NCI-H82 (cell line): ENCODE measurements at places on chromosomes 6 and 20.
A peak's percentile ranks its signal among the peaks of the same experiment; 100 is the strongest.

- DNase-seq: no peak
Measured at GRCh38 chr20:48040491-48040890, 255.2 kb upstream of the SULF2 start.

DNA sequence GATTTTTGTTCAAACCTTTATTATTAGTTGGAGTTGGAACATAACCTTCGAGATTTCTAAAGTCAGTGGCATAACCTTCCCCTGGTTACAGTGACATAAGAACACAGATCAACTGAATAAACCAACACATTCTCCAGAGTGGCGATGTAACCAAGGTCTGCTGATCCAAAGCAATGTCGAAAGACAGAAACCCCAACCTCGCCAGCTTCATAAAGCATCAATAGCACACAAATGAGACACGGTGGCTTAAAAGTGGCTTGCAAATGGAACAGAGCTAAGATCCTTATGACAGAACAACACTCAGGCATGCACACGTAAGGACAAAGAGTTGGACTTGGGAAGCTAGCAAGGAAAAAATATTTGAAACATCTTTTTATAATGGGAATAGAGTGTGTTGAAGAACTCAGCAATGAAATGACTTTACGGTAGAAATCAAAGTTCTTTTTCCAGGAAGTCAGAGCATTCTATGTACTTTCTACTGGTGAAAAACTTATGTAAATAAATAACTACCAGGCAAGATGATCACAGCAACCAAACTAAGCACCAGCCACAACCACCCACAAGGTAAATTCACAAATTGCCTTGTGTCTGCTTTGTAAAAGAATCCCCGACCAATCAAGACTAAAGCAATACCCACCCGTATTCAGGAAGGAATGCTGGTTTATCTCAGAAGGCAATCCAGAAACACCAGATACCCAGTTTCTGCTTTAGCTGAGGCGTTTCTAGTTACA lies 61.0 kb upstream of the NHSL1 start:
- DNase-seq: no peak

GRCh38 chr6:165728216-165728615 lies 65.2 kb upstream of the PDE10A start:
- DNase-seq: no peak

DNA sequence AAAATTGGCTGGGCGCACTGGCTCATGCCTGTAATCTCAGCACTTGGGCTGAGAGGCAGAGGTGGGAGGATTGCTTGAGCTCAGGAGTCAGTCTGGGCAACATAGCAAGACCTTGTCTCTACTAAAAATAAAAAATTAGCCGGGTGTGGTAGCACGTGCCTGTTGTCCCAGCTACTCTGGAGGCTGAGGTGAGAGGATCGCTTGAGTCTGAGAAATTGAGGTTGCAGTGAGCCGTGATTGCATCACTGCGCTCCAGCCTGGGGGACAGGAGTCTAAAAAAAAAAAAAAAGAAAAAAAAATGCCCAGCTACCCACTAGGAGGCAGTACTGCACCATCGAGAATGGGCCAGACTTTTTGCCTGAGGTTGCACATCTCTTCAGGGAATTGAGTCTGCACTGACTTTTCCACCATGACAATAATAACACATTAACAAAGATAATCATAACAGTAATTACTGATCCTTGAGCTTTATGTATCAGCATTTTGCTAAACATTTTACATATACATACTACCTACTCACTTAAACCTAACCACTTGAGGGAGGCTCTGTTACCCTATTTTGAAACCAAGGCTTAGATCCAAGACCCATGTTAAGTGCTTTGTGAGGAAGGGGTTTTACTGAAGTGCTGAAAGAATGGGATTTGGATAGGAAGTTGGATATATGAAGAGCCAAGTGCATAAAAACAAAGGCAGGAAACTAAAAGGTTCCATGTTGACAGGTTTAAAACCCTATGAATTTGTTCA lies 21.0 kb downstream of the SRSF3 start:
- DNase-seq: peak; percentile 60

- DNase-seq: peak; percentile 58
Measured at GRCh38 chr6:125791151-125791819, 525 bp downstream of the NCOA7 start.

DNA sequence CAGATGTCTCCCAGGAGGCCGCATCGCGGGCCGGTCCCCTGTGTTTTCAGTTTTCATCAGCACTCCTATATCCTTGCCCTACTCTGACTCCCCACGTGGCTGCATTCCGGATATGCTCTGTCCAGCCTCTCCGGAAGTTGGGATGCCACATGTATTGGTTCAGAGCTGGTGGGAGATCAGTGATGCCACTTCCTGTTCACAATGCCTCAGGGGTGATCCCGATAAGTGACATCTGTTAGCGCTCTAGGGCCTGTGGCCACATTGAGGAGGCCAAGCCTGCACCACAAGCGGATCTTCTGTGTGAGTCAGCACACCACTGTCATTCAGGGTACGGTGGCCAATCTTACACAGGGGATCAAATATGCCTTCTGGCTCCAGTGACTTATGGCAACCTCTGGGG lies 57.8 kb downstream of the PPP1R3G start:
- no peak for DNase-seq

- DNase-seq: no peak
Measured at GRCh38 chr6:57324538-57324937, 7.1 kb downstream of the PRIM2 start.

DNA sequence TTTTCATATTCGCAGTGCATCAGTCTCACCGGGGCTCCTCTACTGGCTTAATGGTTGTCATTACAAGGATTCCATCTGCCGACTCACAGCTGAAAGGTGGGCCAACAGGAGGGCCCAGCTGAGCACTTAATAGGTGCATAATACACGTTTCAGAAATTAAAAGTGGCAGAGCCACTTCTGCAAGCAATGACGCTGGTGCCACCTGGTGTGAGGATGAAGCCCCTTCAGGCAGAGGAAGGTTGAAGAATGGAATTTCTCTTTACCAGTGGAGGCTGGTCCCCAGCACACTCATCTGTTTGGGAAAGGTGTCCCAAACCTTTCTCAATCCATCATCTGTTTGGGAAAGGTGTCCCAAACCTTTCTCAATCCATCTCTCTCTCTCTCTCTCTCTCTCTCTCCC lies 8.2 kb upstream of the STMND1 start:
- DNase-seq: peak; percentile 47

DNA sequence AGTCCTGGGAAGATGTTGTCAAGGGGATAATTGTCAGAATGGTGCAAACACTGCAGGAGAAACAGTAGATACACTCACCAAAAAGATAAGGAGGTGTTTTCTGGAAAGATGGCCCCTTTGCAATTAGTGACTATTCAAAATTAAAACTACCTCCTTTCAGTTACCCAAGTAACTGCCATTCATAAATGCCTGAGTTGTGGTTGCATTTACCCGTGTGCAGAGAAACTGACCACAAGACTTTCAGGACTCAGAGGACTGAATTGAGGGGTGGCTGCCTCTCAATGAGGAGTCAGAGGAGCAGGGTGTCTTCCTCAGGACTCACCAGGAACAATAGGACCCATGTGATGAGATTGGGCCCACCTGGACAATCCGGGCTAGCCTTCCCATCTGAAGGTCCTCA lies 39.0 kb downstream of the GCM1 start:
- DNase-seq: no peak

DNA sequence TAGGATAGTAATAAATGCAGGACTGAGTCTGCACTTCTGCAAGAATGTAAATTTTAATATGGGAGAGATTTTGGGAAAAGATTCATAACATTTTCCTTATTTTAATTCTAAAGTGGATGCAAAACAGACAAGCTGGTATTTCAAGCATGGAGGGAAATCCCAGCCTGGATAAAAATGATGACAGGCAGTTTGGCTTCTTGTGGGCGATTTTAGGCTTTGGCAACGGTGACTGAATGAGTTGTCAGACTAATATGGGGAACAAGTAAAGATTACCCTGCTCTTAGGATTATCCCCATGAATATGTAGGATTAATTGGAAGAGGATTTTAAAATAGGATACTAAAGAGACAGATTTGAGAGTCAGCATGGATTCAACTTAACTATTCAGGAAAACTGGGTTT lies 21.0 kb downstream of the OGFRL1 start:
- peak; percentile 77 for DNase-seq

DNA sequence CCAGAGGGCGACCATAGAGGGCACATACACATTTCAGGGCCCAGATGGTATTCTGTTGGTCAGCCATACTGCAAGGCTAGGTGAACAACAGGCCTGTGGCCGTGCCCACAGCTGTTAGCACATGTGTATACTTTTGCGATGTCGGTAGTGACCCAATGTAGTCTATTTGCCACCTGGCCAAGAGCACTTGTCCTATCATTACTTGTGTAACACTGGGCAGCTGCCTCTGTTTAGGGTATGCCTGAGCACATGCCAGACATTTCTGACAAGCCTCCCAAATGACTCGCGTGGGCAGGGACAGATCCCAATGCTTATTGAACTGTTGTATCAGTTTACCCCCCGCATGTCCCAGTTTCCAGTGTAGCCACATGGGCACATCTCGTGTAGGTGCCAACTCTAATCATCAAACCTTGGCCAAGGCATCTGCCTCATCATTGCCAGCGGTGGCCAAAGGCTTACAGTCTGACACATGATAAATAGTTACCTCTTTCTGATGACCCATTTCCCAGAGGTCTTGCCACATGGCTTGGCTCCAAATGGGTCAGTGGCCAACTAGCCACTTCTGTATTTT lies 74.4 kb upstream of the FBXL4 start:
- no peak for DNase-seq

GRCh38 chr6:126010040-126010439 lies 23.7 kb downstream of the TRMT11 start:
- DNase-seq: no peak

GRCh38 chr6:162773996-162774395 lies 46.2 kb downstream of the PACRG start:
- peak; percentile 60 for DNase-seq

GRCh38 chr20:21559305-21559704 lies 45.4 kb upstream of the NKX2-2 start:
- DNase-seq: no peak

DNA sequence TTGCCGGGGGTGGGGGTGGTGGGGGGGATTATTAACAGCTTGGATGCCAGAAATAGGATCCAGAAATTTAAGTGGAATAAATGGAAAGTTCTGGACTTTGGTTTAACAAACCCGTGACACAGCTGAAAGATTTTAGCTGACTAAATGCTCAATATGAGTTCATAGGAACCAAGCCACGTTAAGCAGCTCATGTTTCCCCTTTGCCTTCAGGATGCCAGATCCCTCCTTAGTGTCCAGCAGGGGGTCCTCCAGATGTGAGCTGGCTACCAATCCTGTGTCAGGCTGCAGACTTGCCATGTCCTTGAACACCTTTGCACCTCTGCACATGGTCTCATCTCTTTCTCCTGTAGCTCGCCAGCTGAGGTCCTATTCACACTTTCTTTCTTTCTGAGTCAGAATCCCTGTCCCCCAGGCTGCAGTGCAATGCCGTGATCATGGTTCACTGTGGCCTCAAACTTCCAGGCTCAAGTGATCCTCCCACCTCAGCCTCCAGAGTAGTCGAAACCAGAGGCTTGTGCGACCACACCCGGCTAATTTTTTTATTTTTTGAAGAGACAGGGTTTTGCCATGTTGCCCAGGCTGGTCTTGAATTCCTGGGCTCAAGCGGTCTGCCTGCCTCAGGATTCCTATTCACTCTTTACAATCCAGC lies 133.3 kb upstream of the ARMC2 start:
- DNase-seq: peak; percentile 41

DNA sequence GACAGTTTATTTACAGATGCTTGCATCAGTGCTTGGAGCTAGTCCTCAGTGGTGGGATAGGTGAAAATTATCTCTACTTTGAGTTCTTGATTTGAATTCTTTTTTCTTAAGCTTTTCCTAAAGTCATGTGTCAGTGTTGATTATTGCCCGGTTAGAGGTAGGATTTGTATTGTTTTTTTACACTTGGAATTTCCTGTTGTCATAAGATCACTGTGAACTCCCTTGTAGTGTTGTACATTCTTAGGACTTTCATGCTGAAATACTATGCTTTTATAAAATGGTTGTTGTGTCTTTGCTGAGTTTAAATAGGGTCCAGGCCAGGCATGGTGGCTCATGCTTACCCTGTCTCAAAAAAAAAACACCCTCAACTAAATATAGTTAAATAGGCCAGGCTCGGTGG lies 20.3 kb downstream of the ASXL1 start:
- DNase-seq: no peak

- DNase-seq: no peak
Measured at GRCh38 chr6:75882734-75883133, 133.7 kb downstream of the MYO6 start.

GRCh38 chr6:115287467-115287866 lies 773.2 kb downstream of the FRK start:
- no peak for DNase-seq

GRCh38 chr6:152148412-152148811 lies 340.9 kb downstream of the ESR1 start:
- DNase-seq: no peak

DNA sequence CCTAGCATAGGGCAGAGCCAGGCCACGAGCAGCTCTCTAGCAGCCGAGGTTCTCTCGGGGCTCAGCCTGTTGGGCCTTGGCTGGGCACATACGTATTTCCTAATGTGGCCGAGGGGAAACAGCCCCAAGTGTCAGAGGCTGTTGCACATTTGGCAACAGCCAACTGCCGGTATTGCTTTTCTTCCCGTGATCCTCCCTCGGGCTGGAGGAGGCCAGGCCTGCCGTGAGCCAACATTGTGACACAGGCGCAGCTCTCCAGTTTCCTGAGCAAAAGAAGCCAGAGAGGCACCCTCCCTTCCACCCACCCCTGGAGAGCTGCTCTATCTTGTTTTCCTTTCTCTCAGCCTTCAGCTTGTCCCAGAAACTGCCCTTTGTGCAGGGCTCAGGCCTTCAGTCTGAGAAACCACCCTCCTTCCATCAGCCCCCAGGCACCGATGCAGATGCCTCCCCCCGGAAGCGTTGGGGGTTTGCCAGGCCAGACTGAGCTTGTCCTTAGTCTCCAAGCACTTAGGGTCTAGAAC lies 5.1 kb upstream of the BPI start:
- no peak for DNase-seq

- no peak for DNase-seq
Measured at GRCh38 chr6:24788031-24788665, 10.6 kb downstream of the ARMH2 start.

DNA sequence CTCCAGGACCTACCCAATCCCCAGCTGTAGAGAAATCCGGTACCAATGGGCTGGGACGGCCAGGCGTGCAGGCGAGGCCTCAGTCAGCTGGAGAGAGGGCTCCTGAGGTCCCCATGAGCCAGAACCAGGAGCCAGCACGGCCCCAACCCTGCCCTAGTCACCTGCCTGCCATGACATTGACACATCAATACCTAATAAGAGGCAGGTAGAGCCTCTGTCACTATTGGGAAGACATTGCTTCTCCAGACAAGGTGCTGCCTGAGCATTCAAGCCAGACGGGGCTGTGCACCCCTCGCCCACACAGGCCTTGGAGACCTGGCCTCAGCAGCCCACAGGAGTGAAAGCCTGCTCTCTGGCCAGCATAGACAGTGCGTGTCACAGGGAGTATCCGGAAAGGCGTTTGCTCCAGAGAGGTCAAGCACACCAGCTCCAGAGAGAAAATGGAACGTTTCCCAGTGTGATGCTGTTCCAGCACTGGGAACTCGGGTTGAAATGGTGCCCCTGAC lies 3.5 kb downstream of the DLL1 start:
- DNase-seq: no peak

DNA sequence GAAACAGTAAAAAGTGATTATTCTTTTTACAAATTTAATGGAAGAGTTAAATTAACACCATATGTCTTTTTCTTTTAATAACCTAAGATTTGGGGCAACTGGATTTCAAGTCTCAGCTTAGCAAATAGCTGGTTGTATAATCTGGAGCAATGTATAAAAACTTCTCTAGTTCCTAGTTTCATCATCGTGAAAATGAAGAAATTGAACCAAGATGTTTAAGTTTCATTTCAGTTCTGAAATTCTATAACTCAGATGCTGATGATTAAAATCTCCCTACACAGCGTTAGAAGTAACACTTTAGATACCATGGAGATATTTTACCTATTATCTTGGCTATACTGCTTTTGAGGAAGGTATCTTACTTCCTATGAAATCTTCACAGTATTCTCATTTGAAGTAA lies 252.0 kb downstream of the KIF16B start:
- no peak for DNase-seq
